ENCODE measurements at places on chromosomes 12 and 14.

GRCh38 chr14:61628016-61628725 lies 67.1 kb upstream of the HIF1A start:
- no peak for DNase-seq

- no peak for DNase-seq
Measured at GRCh38 chr12:131943876-131944275, 5.9 kb upstream of the EP400 start.

GRCh38 chr12:45669093-45669492 lies 60.4 kb upstream of the ARID2 start:
- no peak for DNase-seq

- DNase-seq, result no peak
Measured at GRCh38 chr14:39419272-39419671, 13.0 kb downstream of the FBXO33 start.

DNA sequence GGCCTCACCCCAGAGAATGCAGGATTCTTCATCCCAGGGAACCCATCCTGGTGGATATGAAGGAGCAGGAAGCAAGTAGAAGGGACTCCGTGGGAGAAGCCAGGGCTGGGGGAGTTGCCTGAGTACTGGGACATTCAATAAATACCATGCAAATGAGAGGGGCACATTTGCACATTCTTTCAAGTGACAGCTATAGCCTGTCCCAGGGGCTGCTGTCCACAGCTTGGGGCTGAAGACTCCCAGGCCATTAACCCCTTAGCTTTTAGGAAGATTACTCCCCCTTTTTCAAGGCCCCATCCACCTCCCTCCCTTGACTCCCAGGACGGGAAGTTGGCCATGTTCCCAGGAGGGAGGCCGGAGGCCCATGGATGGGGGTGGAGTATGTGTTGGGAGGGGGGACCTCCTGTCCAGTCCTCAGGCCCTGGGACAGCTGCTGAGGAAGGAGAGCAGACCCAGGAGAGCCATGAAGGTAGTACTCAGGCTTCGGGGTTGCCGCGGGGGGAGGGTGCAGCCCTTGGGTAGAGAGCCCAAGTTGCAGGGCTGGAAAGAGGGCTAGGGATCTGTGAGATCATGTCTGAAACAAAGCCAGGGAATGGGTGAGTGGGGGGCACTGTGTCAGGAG lies 974 bp upstream of the TNS2 start:
- DNase-seq, result no peak

- DNase-seq, result no peak
Measured at GRCh38 chr14:96574633-96575632, 72.8 kb downstream of the PAPOLA start.

GRCh38 chr12:97875064-97875463 lies 412.5 kb downstream of the RMST start:
- DNase-seq, result no peak

- no peak for DNase-seq
Measured at GRCh38 chr14:59155886-59156285, 32.6 kb upstream of the DAAM1 start.

DNA sequence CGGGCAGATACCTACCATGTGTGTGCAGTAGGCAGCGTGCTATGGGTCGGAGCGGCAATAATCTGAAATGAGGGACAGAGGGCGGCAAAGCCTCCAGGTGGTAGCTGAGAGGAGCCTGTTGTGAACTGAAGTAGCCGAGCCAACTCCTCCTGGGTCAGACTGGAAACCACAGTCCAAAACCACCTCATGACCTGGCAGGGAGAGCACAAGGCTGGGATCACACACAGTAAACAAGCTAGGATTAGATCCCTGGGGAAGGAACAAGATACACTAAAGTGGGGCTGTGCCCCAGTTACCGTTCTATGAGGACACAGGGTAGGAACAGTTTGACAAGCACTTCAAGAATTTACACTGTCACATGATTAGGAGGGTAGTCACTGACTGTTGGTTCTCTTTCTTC lies 49.0 kb downstream of the AREL1 start:
- no peak for DNase-seq

DNA sequence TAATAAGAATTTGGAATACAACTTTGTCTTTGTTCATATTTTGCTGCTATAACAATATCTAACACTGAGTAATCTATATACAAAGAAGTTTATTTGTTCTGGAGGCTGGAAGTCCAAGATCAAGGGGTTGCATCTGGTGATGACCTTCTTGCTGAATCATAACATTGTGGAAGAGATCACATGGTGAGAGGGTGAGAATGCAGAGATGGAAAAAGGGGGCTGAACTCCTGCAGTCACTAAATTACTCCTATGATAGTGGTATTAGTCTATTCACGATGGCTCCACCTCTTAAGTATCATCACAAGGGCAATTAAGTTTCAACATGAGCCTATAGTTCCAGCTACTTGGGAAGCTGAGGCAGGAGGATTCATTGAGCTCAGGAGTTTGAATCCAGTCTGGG lies 4.5 kb upstream of the AKAP6 start:
- no peak for DNase-seq

DNA sequence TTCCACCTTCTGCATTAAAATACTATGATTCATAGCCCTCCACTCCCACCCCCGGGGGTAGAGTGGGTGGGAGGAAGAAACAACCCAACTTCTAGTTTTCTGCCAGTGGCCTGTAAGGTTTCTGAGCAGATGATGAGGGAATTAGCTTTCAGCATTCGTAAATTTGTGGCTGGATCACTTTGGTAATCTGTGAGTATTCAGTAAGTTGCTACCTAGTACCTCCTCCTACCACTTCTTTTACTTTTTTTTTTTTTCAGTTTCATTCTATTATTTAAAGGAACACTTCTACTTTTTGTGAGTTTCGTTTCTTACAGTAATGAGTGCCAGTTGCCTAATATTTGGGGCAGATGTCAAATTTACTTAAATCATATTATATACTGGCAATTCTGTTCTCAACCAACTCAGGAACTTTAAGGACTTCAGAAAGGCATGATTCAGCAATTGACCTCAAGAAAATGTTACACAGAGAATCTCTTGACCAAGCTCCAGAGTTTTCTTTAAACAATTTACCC lies 42.4 kb upstream of the EMP1 start:
- no peak for DNase-seq

DNA sequence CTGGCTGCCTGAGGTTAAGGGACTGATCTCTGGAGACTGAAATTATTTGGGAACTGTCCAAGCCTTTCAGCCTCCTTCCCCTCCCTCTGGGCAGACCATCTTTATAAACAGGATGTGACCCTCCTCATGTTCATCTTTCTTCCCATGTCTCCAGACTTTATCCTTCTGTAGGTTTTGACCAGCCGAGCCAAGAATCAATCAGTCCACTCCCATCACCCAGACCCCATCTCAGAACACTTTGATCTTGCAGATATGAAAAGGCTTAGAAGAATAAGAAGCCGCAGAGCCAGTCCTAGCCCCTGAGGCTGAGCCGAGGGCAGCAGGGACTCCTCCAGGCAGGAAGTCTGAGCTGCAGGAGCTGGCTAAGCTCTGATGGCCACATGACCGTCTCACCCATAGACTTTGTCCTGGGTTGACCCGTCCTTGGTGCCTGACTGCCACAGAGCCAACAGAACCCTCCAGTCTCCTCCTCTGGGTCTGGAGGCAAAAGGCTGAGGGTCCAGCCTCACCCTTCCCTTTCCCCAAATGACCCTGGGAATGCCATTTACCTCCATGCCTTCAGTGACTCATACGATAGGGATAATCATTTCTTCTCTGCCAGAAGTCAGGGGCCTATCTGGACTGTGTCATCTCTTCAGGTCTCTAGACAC lies 1.6 kb downstream of the KRT71 start:
- DNase-seq, result no peak

DNA sequence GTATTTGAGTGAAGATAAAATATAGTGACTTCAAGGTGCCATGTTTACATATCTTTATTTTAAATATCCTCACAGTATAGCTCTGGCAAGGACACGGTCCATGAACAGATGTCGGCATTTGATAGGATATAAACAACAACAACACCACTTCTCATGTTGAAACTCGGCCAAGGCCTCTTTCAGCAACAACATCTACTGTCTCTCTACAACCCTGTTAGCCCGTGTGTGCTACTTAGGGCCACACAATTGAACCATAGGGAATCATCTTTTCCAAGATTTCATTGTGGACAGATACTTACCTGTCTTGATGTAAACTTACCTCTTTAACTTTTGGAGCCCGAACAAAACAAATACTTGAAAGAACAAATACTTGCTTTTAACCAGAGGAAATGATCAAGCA lies 168.7 kb upstream of the SSTR1 start:
- DNase-seq, result no peak

DNA sequence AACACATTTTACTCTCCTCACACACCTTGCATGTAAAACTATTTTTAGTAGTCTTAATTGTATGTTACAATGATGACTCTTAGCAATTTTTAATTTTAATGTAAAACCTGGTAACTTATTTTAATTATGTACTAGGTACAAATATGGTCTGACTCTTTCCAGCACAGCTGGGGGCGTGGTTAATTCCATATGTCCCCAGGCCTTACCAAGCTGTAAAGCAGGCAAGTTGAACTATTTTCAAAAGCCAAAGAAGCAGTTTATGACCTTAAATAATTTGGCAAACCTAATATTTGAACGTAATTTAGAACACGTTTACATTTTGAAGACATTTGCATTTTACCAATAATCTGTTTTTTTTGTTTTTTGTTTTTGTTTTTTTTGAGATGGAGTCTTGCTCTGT lies 9.3 kb upstream of the ACOT6 start:
- no peak for DNase-seq

- DNase-seq, result no peak
Measured at GRCh38 chr14:31992011-31992447, 85.1 kb upstream of the ARHGAP5 start.

DNA sequence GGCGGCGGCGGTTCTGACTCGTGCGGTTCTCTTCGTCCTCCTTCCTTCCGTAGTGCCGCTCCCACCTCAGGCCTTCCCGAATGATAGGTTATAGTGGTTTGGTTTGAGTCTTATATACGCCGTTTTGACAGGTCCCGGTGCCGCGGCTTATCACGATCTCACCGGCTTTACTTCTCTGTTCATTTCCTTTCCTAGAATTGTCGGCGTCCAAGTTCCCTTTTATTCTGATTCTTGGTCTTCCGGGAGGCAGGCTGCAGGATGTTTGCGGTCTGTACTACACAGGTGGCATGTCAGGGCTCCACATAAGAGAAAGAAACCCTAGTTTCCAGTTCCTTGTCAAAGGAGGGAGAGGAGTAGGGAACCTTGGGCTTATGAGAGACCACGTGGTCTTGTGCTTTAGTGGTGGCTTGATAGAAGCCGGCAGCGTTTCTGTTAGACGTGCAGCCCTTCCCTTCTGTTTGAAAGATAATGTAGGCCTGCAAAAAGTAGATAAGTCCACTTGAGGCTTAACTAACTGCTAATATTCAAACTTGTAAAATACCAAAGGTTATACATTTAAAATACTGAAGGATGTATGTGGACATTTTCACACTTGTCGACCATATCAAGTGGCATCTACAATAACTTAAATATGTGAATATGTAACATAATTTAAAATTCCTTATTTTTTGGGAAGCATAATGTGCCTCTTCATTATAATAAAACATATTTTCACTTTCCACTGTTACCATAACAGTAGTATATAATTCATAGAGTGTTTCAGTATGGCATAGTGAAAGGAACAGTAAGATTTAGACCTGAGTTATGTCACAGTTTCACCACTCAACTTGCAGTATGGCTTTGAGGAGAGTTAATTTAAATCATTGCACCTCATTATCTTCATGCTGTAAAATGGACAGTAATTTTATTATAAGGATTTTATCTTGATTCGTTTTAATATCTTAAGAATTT lies 804 bp downstream of the USP15 start:
- DNase-seq, result peak; percentile 4

DNA sequence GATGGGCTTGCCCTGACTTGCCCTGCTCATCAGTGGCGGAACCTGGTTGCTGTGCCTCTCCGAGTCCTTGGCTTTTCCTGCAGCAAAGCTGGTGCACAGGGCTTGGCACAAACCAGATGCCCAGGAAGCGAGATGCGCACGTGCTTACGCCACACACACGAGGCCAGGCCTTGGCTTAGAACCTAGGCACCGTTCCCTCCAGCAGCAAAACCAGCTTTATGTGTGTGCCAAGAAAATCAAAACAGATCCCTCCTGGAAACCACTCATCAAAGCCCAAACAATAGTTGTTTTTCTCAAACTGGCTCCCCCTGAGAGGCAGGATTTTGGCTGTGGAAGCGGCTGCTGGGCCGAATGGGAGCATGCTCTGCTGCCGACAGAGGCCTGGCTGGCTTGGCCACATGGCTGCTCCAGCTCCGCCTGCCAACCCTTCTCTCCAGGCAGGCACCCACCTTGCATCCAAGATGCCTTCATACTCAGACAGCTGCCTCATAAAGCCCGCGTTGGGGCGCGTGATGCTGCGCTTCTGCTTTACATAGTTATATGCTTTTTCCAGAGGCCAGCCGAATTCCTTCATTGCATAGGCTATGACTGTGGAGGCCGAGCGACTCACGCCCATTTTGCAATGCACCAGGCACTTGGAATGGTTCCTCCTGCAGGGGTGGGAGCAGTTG lies 58.7 kb downstream of the SSH1 start:
- no peak for DNase-seq
